Panc1 (cell line): ENCODE measurements at places on chromosomes 2 and 18. TPM values are rescaled to one million over a fixed set of nuclear protein-coding genes. Genes with fewer than 3 reads are reported as not detected.

DNA sequence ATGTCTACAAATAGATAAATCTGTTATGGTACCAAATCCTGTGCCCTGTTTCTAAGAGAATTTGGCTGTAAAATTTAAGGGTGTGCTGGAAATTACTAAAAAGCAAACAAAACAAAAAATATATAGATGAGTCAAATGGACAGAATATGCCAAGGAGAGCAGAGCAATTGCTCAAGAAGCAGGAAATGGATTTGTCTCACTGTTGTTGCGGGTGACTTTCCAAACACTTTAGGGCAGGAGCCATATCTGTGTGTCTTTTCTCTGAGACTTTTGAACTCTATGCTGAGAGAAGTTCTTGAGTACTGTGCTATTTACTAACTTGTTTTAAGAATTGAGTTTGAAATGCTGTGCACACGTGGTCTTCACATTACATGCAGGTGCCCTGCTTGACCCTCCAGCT lies 221.7 kb downstream of the PHLPP1 start:
- DNase-seq: no peak

- DNase-seq: no peak
Observed at GRCh38 chr2:38991899-38992298, 102.2 kb downstream of the ARHGEF33 start.

GRCh38 chr18:13366541-13366940 lies 148.0 kb downstream of the LDLRAD4 start:
- DNase-seq: no peak

- no peak for DNase-seq
Observed at GRCh38 chr2:159998961-159999360, 63.5 kb downstream of the PLA2R1 start.

The ADRA2B gene
- 0.28 TPM for total RNA-seq

DNA sequence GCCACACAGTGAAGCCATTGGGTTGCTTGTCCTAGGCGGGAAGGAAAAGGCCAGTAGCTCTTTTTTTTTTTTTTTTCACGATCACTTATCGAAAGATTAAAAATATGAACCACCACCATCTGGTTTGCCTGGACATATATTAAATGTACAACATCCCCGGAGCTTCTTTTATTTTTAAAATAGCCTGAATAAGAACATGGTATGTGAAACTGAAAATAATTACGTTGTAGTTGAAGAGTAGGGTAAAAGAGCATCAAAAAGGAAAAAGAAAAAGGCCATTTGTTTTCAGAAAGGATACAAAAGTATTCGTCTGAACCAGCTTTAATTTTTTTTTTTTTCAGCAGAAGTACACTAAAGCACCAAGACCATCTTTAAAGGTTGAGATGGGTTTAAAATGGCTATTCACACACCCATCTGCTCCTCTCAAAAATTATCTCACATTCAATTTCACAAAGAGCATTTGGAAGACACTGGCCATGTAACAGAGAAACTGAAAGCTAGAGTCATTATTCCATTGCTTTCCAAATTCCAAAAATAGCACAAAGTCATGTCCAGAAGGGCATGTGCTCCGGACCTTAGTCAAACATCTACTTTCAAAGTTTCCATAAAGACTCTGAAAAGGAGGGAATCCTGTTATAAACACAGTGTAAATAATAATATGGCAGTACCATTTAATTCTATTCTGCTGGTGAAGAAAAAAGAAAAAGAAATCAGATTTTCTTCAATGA lies 82.9 kb downstream of the SCN3A start:
- no peak for DNase-seq

DNA sequence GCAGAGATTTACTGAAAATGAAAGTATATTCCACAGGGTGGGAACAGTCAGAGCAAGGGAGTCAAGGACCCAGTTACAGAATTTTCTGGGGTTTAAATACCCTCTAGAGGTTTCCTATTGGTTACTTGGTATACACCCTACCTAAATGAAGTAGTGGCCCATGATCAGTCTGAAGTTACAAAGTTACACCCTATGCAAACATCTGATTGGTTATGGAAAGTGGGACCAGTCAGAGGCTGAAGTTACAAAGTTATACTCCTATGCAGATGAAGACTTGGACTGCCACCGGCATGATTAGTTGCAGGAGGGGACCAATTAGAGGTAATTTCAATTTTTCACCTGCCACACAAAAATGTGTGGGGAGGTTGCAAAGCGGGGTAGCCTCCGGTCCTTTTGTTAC lies 56.2 kb downstream of the USP34 start:
- DNase-seq: no peak

GRCh38 chr2:161798027-161798426 lies 173.8 kb downstream of the SLC4A10 start:
- no peak for DNase-seq

GRCh38 chr2:46645681-46646162 lies 166.4 kb downstream of the TMEM247 start:
- DNase-seq: no peak

DNA sequence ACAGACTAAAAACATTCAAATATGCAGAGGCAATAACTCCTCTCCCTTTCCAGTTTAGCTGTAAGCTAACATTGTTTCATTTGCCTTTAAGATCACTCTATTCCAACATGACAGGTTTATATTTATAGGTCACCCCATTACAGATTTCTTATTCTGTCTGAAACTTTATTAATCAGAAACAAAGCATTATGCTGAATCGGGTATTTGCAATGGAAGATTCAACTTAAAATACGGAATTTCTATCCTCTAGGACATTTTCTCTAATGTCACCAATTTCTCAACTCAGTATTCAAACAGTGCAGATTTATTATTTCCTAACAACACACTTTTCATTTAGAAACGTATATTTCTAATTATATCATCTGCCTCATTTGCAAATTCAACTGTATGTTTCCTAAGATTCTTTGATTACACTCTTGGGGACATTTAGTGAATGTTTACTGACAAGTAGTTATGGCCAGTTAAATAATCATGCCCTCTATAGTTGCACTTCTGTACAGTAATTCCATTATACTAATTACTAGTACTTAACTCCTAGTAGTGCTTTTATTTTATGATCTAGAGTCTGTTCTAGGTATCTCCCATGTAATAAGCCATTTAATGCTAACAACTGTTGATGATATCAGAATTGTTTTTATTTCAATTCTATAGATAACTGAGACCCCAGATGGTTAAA lies 358.1 kb downstream of the ERBB4 start:
- DNase-seq: no peak

DNA sequence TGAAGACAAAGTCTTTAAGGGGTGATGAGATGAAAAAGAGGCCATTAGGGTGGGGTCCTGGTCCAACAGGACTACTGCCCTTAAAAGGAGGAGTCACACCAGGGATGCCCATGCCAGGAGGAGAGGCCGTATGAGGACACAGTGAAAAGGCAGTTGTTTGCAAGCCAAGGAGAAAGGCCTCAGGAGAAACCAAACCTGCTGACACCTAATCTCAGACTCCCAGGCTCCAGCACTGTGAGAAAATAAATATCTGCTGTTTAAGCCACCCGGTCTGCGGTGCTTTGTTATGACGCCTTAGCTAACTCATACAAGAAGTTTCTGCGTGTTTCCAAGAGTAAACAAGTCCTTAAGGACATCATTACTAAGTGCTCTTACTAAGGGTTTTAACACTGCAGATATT lies 93.6 kb downstream of the DNER start:
- DNase-seq: no peak

GRCh38 chr18:51448949-51449348 lies 251.5 kb upstream of the MEX3C start:
- DNase-seq: no peak

DNA sequence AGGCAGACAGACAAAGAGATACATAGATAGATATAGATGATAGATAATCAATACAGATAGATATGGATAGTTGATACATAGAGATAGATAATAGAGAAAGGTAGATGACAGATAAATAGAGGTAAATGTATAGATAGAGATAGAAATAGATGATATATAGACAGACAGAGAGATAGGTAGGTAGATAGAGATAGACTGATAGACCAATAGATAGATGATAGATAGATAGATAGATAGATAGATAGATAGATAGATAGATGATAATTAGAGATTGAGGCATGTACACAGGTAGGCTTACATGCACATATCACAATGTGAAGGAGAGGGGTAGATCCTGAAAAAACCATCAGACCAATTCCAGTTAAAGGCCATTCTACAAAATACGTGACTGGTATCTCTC lies 724.7 kb downstream of the GALR1 start:
- DNase-seq: no peak

DNA sequence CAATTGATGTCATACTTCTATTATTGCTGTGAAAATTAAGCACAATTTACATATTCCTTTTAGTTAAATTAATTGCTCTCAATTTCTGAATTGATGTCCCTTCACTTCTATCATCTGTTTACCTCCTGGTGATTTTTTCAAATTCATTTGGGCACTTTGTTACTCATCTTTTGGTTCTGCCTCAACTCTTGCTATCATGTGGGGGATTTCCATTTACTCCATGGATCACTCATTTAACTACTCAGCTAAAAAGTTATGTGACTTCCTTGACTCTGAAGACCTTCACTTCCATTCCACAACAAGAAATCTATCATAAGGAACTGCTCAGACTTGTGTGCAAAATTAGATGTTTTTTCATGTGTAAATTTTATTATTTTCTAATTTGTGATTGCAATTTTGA lies 126.2 kb downstream of the EHBP1 start:
- DNase-seq: no peak

The MOGAT1 gene
- not detected for total RNA-seq

GRCh38 chr2:95278051-95278471 lies 3.8 kb downstream of the PROM2 start:
- DNase-seq: no peak

DNA sequence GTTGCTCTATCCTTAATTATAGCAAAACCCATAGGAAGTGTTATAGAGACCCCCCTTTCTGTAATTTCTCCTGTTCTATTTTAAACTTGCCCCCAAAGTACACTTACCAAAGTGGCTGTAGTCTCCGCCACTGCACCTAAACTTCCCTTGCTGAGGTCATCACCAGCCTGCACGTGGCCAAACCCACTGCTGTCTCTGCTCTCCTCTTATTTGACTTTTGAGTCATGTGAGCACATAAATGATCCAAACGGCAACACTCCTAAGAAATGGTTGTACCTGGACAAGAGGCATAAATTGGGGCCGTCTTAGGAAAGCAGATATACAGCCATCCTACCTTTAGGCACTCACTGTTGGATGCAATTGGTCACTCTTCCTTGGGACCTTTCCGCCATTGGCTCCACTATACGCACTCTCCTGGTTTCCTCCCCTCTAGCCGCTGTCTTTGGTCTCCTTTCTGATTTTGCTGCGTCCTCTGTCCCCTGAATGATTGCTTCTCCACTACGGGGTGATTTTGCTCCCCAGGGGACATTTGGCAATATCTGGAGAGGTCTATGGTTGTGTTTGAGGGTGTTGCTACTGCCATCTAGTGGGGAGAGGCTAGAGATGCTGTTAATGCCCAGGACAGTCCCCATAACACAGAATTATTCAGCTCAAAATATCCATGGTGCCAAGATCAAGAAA lies 19.2 kb upstream of the IL36G start:
- peak; percentile 36 for DNase-seq

The LRRTM1 gene
- not detected for total RNA-seq

The UCN gene
- total RNA-seq: 4.4 TPM

GRCh38 chr2:25561136-25561850 lies 112.1 kb downstream of the DTNB start:
- no peak for DNase-seq
